Head of caudate nucleus (tissue), 42 donors: ENCODE measurements at places on chromosomes 1 and 21.

DNA sequence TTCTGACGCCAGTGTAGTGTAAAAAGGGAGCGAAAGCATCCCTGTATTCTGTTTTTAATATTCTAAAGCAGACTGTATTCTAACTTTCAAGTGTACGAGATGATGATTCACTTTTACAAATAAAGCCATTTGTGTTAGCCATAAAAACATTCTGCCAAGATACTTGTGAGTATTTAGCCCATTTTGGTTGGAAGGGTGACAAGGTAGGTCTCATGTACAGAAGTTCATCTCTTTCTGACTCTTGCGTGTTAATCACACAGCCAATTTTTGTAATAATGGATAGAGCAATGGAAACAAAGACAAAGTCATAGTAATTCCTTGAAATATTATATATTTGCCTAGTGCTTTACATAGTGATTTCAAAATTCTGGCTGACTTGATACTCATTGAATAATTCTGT is 125.3 kb upstream of the GREM2 start:
- DNase-seq, result no peak

GRCh38 chr1:200988693-200989092 is 34.8 kb downstream of the KIF21B start:
- no peak for DNase-seq

- no peak for DNase-seq
Measured at GRCh38 chr1:3029991-3030662, 8.9 kb downstream of the ACTRT2 start.

DNA sequence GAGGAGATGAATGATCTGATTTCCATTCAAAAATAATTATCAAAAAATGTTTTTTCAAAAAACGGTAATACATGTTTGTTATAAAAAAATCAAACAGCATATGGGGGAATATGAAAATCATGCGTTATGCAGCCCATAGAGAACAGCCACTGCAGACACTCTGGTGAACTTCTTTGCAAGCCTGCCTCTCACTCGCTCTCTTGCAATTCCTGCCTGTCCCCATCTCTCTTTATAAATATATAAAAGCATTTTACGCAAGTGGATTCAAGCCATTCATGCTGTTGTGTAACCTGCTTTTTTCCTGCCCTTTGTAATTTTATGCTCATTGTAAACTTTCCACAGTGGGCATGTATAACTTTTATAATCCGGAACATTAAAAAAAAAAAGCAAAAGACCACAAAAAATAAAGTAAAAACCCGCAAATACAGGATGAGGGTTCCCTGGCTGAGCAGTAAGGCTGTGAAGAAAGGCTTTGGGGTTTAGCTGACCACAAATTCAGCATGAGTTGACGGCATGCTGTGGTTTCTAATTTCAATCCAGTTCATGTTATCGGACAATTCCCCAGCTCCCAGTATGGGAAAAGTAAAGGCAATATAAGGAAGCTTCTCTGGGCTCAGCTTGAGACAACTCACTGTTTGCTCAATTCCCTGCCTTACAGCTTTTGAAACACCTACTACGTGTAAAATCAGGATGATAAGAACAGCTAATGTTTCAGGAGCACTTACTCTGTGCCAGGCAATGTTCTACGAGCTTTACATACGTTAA is 52.8 kb upstream of the ZBTB40 start:
- no peak for DNase-seq

GRCh38 chr1:189323091-189323490 is 1154.6 kb downstream of the BRINP3 start:
- DNase-seq, result no peak
